ENCODE measurements at places on chromosomes 3 and 15.

- DNase-seq, result no peak
Measured at GRCh38 chr15:33293713-33294334, 16.9 kb upstream of the RYR3 start.

- DNase-seq, result no peak
Measured at GRCh38 chr3:155512175-155512866, 218.8 kb upstream of the STRIT1 start.

DNA sequence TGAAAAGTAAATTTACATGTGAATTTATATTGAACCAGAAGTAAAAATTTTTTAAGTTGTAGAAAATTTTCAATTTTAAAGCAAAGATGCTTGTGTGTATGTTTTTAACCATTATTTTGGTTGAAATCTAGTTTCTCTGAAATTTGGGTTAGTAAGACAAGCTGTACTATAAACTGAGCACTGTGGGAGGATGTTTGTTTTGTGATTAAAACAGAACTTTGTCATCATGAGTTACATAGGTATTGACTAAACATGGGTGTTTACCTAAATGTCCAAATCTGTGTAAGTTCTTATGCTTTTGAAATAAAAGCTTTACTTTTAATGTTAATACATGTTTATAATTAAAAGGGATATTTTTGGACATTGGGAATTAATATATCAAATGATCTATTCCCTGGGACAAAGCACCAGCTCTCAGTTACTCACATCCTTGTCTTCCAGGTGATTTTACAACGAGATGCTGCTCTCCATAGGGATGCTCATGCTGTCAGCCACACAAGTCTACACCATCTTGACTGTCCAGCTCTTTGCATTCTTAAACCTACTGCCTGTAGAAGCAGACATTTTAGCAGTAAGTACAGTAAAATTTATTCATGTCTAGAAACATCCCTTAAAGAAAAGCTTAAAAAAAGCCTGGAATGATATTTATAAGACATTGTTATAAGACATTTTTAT lies 32.7 kb downstream of the RNF13 start:
- no peak for DNase-seq

DNA sequence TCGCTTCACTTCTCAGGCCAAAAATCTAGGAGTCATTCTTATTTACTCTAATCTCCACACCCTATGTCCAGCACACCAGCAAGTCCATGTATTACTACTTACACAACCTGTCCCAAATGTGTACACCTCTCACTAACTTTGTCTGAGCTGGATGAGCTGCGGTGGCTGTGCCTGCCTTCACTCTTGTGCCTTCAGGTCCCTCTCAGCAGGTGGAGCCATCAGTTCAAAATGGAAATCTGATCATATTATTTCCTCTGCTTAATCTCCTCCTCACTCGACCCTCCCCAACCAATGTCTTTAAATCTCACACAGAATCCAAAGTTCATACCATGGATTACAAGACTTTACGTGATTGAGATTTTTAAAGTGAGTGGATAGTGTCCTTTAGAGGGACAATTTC lies 82.8 kb downstream of the SSR3 start:
- DNase-seq, result no peak

DNA sequence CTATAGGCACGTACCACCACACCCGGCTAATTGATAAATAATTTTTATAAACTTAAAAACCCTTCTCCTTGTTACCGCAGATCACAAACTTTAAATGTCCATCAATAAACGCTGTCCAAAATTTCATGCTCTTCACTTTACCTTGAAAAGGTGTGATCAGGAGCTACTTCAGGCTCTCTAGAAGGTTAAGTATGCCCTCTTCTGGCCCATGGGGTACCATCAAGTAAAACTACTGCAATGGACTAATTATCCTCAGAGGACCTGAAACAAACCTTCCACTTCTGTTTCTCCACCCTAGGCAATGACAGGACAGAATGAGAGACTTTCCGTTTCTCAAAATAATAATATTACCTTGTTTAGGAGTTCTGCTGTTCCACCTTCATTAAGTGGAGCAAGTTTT lies 9.2 kb downstream of the LZTFL1 start:
- DNase-seq, result no peak

DNA sequence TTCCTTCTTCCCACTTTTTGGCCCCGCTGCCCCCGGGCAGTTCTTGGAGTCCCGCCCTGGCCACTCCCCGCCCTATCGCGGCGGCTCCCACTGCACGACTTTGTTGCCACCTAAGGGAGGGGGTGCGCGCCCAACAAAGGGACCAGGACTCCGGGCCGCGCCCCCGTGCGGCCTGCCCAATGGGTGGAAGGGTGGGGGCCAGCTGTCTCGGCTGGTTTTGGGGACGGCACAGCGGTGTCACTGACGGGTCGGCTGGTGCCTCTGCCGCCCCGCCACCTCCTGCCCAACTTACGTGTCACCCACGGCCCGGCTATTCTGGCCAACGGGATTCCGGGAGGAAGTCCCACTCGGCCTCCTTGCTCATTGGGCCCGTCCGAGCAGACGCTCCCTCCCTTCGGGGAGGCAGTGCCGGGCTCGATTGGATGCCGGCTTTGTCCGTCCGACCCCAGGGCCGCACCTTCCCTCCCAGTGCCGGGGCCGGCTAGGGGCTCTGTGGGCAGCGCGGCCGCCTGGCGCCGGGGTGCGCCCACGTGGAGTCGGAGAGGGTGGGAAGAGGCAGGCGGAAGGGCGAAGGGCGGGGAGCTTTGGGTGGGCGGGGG lies at the start of gene GOLIM4:
TSS of gene GOLIM4 (minus strand) at position 314 of the 599 bp plus-strand sequence. CDS start 639 bp downstream, outside the sequence.
- peak; percentile 37 for DNase-seq

DNA sequence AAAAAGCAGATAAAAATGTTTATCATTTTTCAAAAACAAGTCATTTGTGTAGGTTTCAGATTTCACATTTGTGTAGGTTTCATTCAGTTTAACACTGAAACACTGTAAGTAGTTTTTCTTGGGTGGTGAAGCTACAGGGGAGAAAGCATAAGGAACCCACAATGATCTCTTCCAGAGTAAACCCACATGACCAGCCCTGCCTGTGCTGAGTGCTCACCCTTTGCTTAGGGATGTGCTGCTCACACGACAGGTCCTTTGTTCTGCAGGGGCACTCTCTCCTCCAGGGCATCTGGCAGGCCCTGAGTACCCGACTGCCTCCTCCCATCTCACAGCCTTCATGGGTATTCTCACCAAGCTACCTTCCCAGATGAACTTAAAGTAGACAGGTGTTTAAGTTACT lies 28.9 kb downstream of the ZXDC start:
- DNase-seq, result no peak

GRCh38 chr3:126434264-126434590 lies 39.5 kb downstream of the CFAP100 start:
- no peak for DNase-seq

GRCh38 chr3:120741320-120741719 lies 996 bp downstream of the RABL3 start:
- no peak for DNase-seq

DNA sequence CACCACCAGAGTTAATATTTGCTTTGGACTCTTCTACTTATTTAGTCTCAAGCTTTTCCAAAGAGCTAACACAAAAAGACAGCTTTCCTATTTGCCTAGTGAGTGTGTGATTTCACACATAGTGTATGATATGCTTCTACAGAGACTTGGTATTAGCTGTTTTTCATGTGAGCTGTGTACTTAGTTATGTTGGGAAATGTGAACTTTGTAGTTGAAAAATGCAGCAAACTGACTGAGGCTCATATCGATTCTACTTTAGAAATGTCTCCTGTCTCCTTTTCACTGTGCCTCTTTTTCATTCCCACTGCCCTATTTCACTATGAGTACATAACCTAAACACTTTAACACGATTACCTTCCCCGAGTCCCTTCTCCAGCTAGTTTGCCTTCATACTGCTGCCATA lies 136.5 kb downstream of the ALCAM start:
- no peak for DNase-seq

DNA sequence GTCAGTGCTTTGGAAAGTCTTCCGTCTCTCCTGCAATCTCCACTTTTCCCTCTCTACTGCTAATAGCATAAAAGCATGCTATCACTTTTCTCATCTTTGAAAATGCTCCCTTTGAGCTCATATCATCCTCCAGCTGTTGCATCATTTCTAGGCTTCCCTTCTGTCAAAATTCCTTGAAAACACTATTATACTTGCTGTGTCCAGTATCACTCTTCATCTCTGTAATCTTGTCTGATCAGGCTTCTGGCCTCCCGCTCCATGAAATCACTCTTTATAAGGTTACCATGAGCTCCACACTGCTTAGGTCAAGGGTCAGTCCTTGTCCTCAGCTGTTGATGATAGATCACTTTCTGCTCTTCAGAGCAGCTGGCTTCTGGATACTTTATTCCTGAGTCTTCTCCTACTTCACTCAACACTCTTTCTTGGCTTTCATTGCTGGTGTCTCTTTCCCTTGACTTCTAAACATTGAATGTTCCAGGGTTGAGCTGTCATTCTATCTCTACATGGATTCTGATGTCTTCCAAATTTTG lies 50.9 kb upstream of the SPTSSB start:
- DNase-seq, result no peak

- no peak for DNase-seq
Measured at GRCh38 chr15:96125721-96126415, 204.6 kb upstream of the NR2F2 start.

- no peak for DNase-seq
Measured at GRCh38 chr3:50124052-50124799, 30.9 kb upstream of the SEMA3F start.

DNA sequence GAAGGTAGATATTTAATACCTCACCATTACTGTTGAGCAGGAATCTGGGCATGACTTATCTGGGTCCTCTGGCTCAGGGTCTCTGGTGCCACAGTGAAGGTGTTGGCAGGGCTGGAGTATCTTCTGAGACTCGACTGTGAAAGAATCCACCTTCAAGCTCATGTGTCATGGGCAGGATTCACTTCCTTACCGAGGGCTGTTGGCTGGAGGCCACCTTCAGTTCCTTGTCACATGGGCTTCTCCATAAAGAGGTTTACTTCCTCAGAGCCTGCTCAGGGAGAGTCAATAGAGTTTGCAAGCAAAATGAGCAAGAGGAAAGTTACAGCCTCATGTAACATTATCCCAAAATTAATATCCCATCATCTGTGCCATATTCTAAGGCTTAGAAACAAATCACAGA lies 459.5 kb downstream of the NR2F2 start:
- no peak for DNase-seq

- no peak for DNase-seq
Measured at GRCh38 chr15:85795337-85796305, 896 bp upstream of the KLHL25 start.

- DNase-seq, result no peak
Measured at GRCh38 chr3:21041621-21042020, 709.4 kb downstream of the ZNF385D start.

- no peak for DNase-seq
Measured at GRCh38 chr3:143326983-143327778, 207.6 kb downstream of the CHST2 start.

- no peak for DNase-seq
Measured at GRCh38 chr3:88084097-88084501, 25.0 kb downstream of the ZNF654 start.

DNA sequence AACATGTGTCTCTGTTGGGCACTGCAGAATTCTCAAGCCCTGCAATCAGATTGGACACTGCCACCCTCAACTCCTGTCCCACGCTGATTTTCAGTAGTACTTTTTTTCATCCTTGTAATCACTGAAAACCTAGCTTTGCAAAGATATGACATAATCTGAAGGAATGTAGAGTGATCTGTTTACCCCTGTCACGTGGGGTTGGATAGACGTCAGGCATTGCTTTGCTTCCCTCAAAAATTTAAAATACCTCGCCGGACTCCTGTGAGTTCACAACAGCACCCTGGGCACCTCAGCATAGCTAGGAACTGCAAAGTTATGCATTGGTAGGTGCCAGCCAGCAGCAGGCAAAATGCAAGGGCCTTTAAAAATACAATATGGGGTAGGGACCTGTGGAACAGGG lies 71.1 kb upstream of the OXTR start:
- no peak for DNase-seq

DNA sequence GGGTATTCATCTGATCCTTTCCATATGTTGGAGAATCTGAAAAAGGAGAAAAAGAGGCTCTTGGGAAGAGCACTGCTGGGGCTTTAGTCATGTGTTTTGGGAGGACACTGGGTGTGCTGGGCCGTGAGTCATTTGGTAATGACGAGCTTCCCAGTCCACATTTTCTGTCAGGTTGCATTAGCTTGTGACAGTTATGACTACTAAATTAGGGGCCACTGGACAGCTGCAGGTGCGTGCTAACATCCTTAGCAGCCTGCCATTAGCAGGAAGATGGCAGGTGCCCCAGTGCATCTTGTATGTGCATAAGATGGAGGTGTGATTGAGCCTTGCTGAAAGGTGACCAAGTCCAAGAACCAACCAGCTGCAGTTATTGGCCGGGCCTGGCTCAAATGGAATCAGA lies 242.4 kb downstream of the RYR3 start:
- DNase-seq, result no peak

GRCh38 chr3:61526308-61526707 lies 35.1 kb upstream of the PTPRG start:
- DNase-seq, result no peak

DNA sequence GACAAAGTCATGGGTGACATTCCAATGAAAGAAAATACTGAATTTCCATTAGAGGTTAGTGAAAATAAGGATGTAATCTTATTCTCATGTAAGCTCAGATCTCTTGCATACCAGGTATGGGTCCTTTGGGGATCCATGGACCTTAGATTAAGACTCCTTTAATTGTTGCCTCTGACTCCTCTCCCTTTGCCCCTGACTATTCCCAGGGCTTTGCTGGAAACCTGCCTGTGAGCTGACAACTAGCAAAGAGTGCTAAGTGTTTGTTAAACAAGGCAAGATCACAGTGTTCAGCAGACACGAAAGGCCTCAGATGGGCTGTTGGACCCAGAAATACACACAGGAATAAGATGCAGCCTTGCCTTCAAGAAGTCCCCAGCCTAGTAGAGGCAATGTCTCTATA lies 32.1 kb downstream of the ACKR2 start:
- DNase-seq, result no peak

GRCh38 chr3:48702320-48702920 lies 14.6 kb downstream of the IP6K2 start:
- no peak for DNase-seq

DNA sequence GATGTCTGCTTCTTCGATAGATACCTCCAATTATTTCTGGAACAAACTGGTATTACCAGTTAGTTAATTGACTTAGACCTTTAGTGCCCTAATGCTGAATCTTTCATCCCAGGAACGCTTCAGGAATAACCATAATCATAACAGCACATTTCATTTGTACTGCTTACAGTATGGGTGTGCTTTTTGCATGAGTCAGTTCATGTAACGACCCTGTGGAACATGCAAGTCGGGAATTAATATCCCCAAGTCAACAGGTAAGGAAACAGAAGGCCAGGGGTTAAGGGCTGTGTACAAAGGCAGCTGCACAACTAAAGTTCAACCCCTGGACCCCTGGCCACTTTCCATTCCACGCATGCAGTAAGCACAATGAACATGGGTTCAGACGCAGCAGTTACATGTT lies 49.2 kb downstream of the ADCY5 start:
- DNase-seq, result no peak

Measured in activated CD8-positive, alpha-beta memory T cell treated with anti-CD3 and anti-CD28 coated beads for 48 hours (primary cell).